ENCODE measurements at places on chromosomes 7 and 10.
A peak's percentile ranks its signal among the peaks of the same experiment; 100 is the strongest.

- DNase-seq, result no peak
Observed at GRCh38 chr10:103514244-103514643, 20.7 kb downstream of the NEURL1 start.

- peak; percentile 45 for DNase-seq
Observed at GRCh38 chr10:110151467-110151866, 55.9 kb upstream of the MXI1 start.

GRCh38 chr10:843703-844102 lies 87.8 kb downstream of the LARP4B start:
- DNase-seq, result no peak

GRCh38 chr10:133403784-133404183 lies 9.8 kb downstream of the MTG1 start:
- no peak for DNase-seq

GRCh38 chr7:151550656-151551286 lies 31.1 kb upstream of the RHEB start:
- DNase-seq, result no peak

DNA sequence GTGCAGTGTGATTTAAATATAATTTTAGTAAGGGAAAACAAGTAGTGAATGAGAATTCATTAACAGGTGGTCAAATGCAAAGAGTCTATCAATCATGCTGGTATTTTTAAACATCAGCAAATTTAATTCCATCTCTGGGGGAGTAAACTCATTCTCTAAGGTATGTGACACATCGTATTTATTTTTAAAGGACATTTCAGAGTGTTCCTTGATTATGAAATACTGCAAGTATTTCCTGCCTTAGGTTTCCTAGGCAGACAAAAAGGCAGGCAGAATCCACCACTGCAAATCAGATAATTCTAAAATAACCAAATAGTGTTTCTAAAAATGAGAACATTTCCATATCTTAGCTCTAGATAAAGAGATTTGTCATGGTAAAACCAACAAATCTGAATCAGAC lies 193.8 kb downstream of the LRRTM3 start:
- DNase-seq, result no peak

DNA sequence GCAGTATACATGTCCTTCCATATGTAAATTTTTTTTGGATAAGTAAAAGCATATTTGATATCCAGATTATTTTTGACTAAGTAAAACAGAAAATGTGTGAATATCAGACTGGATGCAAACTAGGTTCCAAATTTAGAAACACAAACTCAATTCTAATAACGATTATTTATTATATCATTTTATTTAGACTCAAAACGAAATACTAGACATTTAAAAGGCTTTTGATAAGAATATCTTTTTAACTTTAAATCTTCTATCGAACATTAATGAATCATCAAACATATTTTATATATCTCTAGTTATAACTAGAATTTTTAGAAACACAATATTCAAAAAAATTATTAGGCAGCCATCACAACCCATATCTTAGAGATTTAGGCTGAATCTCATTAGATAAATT lies 195.2 kb upstream of the KCND2 start:
- no peak for DNase-seq

- no peak for DNase-seq
Observed at GRCh38 chr10:93149761-93150160, 76.1 kb downstream of the CYP26A1 start.

DNA sequence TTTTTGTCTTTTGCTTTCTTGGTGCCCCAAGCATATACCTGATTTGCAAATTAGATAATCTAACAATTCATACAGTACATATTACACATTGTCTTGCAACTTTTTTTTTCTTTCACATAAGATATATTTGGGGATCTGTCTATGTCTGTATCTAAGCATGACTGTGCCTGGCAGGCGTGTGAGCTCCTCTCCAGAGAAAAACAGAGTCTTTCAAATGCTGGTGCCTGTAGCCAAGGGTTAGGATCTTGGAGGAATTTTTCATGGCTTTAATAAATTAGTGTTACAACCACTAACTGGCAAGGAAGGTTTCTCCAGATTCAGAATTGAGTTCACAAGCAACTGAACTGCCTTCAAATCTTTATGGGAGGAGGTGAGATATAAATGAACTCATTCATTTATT lies 14.8 kb upstream of the SLF2 start:
- DNase-seq, result no peak

GRCh38 chr10:73907841-73908517 lies 3.0 kb upstream of the PLAU start:
- DNase-seq, result no peak

GRCh38 chr10:132375116-132375794 lies 21.7 kb upstream of the PWWP2B start:
- DNase-seq, result no peak

DNA sequence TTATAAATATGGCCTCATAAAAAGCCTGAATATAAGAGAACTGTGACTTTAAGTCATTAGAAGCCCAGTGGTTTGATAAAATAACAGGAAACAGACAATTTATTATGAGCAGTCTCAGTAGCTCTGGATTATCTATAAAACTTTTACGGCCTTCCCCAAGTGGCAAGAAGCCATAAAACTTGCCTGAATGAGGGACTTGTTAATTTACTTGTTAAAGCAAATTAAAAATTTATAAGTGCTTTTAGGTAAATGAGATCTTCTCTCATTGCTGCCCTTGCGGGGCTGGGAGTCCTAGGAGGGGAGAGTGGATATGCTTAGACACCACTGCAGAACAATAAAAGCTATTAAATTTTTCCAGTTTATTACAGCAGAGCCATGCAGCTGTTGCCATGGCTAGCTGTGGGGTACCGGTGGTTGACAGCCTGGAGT lies 499.9 kb downstream of the AUTS2 start:
- no peak for DNase-seq

DNA sequence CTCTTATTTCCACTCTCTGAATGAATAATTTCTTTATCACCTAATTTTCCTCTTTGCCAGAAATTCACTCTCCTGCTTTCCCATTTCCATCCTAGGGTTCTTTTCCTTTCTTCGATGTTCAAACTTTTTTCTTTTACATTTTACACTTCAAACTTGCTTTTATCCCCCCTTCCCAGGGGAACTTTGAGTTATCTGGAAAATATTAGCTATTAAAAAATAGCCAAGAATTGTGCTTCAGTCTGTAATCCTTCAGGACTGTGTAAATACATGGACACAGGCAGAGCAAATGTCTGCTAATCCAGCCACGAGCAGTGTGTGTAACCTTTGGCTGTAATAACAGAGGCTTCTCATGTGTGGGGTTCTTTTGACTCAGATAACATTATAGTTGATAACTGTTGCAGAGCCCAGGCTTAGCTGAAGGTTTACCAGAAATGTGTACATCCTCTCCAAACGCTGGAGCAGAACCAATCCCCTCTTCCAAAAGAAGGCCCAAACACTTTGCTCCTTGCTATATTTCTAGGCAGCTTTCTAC lies 4.6 kb downstream of the ASB4 start:
- DNase-seq, result no peak

DNA sequence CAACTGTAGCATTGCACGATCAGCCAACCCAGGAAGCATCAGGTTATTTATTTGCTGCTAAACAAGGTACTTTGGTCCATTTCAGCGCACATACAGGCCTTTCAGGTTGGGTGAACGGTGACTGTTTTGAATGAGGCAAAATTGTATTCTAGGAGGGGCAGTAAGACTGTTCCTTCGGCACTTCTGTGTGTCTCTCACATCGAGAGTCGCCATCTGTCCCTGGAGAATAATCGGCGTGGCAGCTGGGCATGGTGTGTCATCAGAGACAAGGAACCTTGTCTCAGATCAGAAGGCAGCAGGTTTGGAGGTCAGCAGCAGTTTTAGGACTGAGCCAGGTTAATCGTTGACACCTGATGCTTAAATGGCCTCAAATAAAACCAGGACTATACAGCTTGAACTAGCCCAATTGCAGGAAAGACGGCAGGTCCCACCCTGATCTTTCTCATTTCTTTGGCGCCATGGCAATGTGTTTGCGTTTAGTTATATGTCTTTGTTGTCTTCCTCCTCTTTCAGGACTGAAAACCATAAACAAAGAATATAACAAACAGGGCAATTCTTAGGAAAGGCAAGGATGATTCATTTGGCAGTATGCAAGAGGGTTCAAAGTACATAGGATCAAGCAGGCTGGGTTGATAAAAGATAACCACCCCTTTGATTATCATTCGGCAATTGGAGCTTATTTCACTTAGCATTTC lies 92.0 kb upstream of the PRR15 start:
- DNase-seq, result no peak

GRCh38 chr7:111172564-111173257 lies 81.8 kb downstream of the LRRN3 start:
- no peak for DNase-seq

GRCh38 chr10:6473430-6473829 lies 106.6 kb downstream of the PRKCQ start:
- DNase-seq, result no peak

DNA sequence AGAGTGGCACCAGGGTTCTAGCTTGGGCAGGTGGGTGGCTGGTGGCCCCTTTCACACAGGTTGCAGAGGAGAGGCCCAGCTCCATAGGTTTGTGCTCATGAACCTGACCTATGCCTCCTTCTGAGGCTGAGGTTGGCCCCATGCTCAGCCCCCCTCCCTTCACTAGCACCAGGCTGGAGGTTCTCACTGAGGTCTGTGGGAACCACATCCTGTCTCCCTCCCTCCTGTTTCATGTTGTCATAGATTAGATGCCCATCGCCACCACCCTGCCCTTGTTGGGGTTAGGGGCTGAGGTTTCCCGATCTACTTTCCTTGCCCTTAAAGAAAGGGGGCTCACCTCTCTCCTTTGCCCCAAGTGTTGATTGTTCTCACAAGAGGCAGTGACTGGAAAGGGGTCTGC lies 14.7 kb downstream of the NEUROG3 start:
- DNase-seq, result no peak

DNA sequence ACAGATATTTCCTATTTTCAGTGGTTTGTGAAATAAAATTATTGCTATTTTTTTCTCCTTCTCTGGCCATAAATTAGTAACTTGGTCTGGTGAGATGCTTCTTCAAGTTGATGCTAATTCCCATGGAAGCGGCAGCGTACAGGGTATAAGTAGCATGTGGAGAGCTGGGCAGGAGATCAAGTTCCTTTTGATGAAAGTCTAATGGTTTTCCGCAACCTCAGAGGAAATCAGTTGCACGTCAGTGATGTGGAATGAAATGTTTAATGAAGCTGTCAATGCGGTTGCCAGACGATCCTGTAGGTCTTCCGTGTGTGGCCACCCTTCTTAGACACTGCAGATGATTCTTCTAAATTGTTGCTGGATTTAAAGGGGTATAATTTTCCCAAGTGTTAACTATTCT lies 236.4 kb upstream of the GRM3 start:
- DNase-seq, result no peak

GRCh38 chr10:105391670-105392351 lies 750.7 kb downstream of the SORCS3 start:
- DNase-seq, result no peak

DNA sequence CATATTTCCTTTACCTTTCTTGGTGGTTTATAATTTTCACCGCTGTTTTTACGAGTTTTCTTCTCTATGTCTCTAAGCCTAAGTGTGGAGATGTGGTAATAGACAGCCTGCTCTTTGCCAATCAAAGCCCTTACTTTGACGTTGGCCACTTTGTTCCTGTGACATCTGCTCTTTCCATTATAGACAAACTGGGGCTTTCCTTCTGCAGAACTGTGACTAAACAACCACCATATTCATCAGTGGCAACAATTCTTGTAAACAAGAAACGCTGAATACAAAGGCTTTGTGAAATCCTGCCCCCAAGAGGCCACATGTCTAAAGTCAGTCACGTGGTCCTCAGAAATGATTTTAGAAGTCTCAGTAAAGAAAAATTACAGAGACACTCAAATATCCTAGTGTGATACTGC lies 59.6 kb upstream of the CAPZA2 start:
- DNase-seq, result peak; percentile 9

DNA sequence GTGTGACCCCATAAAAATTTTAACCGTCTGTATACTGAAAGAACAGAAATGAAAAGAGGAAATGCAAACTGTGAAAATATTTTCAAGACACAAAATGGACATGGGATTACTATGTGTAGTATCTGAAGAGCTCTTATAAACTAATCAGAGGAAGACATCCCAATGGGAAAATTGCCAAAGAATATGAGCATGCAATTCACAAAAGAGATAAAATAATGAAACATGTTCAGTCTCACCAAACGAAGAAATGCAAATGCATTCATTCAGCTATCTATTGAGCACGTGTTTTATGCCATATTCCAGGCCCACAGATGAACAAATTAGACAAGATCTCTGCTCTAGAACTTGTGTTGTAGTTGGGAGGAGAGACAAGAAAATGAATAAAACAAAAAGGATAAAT lies 63.2 kb downstream of the NHLRC2 start:
- DNase-seq, result no peak

- no peak for DNase-seq
Observed at GRCh38 chr7:24701261-24702235, 55.7 kb downstream of the GSDME start.

DNA sequence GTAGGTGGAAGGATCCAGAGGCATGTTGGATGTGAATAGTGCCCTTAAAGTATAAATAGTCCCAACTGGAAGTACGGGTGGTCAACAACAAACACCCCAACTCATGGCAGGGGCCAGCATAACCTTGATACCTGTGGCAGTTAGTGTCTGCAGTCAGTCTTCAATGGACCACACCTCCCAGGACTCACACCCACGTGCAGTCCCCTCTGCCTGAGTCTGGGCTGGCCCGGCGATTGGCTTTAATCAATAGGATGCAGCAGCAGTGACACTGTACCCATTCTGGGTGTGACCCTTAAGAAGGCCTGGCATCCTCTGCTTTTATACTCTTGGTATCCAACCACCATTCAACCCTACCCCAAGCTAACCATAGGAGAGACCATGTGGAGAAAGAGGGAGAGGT lies 18.6 kb downstream of the DRGX start:
- no peak for DNase-seq

DNA sequence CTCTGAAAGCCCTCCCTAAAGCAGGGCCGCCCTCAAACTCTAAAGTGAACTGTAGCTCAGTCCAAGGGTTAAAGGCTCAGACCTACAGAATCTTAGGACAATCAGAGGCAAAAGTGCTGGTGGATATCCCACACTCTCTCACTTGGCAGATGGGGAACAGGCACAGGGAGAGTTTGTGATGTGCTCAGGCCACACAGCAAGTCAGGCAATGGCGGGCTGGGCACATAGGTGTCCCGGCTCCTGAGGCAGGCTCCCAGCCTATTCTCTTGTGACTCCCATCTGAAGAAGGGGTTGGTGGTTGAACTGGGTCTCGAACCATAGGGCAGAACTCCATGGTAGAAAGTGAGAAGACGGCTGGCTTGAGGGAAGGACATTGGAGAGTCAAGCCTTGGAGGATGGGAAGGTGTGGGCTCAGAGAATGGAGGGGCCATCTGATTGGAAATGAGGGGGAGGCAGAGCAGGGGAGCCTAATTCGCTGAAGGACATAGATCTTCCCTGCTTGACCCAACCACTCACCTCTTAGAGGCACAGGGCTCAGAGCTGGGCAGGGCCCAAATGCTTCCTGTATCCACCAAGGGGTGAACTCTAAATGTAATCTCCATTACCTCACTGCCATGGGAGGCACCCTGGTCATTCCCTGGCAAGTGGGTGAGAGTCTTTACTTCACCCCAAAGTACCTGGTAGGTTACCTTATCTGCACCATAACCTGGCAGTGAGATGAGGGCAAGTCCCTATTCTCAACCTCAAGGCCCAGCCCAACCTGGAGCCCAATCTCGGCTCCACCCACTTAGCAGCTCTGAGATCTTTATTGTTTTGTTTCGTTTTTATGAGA lies 4.9 kb upstream of the ZMIZ1 start:
- no peak for DNase-seq

- DNase-seq, result no peak
Observed at GRCh38 chr10:34017281-34017680, 682.8 kb upstream of the NRP1 start.

All from NCI-H510A (cell line).